Activated T-cell treated with anti-CD3 and anti-CD28 coated beads for 48 hours (primary cell): ENCODE measurements at places on chromosomes 16 and 17.

- DNase-seq, result no peak
Observed at GRCh38 chr16:17342031-17342430, 128.7 kb downstream of the XYLT1 start.

DNA sequence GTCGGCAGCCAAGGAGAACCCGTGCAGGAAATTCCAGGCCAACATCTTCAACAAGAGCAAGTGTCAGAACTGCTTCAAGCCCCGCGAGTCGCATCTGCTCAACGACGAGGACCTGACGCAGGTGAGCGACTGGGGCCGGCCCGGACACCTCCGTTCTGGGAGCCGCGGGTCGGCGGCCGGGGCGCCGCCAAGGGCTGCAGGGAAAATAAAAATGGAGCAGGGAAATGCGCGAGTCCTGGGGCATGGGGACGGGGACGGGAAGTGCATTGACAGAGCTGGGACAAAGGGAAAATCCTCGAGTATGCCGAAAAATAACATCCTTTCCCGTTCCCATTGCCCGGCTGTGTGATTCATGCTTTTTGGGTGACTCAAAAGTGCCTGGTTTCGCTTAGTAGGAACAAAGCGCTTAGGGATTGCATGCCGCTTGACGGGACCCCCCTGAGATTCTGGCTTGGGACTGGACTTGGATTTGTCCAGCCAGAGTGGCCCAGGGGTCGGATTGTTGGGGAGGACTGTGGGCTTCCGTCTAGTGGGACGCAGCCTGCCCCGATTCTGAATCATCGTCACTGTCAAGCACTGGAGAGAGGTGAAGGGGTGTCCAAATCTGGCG is 699 bp downstream of the MPRIP start:
- no peak for DNase-seq

DNA sequence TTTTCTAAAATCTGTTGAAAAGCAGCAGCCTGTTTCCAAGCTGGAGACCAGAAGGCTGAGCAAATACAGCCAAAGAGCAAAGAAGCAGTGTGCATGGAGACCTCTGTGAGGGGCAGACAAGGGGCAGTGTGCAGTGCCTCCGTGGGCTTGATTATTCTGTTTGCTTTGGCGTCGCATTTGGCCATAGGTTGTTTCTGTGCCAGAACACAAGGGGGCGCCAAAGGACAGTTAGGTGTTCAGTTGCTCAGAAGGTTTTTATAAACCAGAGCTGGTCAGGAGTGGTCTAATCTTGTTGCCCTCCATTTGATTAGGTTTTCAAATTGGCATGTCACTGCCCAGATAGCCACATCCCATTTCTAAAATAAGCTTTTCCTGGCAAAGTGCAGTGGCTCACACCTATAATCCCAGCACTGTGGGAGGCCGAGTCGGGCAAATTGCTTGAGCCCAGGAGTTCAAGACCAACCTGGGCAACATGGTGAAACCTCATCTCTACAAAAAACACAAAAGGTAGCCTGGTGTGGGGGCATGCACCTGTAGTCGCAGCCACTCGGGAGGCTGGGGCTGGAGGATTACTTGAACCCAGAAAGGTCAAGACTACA is 10.6 kb downstream of the MYH3 start:
- peak; percentile 60 for DNase-seq

DNA sequence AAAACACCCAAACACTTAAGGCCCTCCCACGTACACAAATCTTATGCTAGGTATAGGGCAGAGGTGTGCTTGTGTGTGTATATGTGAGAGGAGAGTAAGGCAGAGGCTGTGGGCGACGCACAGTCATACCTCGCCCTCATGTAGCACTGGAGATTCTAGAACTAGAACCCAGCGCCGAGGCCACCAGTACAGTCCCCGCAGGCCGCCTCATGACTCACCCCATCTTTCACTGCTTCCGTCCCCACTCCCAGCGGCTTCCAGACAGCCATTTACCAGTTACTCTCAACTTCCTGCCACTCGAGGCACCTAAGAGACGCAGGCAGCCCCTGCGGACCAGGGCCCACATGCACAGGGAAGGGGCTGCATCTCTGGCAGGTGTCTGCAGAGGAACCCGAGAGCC is 23.2 kb upstream of the CYTH1 start:
- peak; percentile 50 for DNase-seq

GRCh38 chr17:6043405-6043804 is 26.8 kb upstream of the WSCD1 start:
- DNase-seq, result no peak

- DNase-seq, result no peak
Observed at GRCh38 chr17:41407226-41407625, 9.8 kb upstream of the KRT31 start.

- DNase-seq, result peak; percentile 90
Observed at GRCh38 chr17:80219013-80219762, 945 bp downstream of the SGSH start.

- no peak for DNase-seq
Observed at GRCh38 chr17:68776451-68776850, 175.3 kb upstream of the FAM20A start.

GRCh38 chr16:87491522-87492290 is 1.1 kb downstream of the ZCCHC14 start:
- peak; percentile 14 for DNase-seq

DNA sequence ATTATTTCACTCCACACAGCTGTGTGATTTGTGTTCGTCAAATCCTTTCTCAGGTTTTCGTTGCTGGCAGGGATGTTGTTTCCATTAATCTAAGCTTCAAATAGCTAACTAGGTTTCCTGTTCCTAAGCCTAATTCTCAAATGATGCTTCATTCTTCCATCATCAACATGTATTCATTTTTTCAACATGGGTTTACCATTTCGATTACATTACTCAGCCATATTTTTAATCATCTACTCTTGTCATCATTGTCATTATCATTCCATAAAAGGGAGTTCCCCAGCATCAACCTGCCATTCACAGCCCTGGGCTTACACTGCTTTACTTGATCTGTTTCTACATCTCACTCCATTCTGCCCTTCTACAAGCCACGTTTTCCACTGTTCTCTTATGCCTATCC is 33.3 kb upstream of the ANKFN1 start:
- no peak for DNase-seq

GRCh38 chr17:13513039-13513405 is 88.7 kb downstream of the HS3ST3A1 start:
- DNase-seq, result no peak

- DNase-seq, result no peak
Observed at GRCh38 chr17:1904273-1905182, 74.7 kb downstream of the RPA1 start.

DNA sequence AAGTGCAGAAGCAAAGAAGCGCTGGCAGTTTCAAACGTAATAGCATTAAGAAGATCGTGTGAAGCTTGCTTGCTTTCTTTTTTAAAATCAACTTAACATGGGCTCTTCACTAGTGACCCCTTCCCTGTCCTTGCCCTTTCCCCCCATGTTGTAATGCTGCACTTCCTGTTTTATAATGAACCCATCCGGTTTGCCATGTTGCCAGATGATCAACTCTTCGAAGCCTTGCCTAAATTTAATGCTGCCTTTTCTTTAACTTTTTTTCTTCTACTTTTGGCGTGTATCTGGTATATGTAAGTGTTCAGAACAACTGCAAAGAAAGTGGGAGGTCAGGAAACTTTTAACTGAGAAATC is 17.4 kb upstream of the RAB11FIP4 start:
- DNase-seq, result no peak

- no peak for DNase-seq
Observed at GRCh38 chr16:67187175-67187890, 2.6 kb downstream of the EXOC3L1 start.

DNA sequence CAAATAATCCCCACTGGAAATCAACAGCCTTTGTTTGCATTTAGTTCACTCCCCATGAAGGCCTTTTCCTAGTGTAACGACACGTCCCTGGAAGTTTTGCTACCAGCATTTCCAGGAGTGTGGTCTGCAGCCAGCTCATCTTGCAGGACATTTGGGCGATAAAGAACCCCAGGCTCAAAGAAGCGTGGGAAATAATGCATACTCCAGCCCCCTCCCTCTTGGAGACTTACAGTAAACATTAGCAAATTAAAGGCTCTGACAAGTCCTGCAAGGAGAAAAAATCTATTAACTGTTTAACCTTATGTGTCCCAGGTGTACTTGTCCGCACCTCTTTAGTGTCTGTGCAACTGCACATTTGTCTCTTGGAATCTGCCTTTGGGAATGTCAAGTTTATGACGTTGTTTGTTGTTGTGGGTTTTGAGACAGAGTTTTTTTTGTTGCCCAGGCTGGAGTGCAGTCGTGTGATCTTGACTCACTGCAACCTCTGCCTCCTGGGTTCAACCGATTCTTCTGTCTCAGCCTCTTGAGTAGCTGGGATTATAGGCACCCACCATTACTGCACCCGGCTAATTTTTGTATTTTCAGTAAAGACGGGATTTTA is 131.1 kb downstream of the ABCC1 start:
- DNase-seq, result no peak

GRCh38 chr17:49343273-49343672 is 18.8 kb downstream of the ZNF652 start:
- DNase-seq, result no peak

- no peak for DNase-seq
Observed at GRCh38 chr17:8941520-8941919, 24.0 kb downstream of the PIK3R5 start.

DNA sequence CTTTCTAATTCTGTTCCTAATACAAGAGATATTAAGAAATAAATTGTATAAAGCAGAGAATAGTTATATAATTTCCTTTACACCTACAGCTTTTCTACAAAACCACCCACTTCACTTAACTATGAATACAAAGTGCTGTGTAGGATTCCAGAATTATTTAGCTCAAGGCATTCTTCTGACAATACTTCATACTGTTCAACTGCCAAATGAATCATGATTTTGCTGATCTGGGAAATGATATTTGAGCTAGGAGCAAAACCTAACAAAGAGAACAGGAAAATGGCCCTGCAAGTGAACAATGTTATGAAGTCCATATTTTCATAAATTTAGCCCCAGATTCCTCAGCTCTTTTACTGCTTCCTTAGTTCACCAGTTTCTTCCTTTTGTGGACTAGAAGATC is 12.9 kb downstream of the BBS2 start:
- no peak for DNase-seq

DNA sequence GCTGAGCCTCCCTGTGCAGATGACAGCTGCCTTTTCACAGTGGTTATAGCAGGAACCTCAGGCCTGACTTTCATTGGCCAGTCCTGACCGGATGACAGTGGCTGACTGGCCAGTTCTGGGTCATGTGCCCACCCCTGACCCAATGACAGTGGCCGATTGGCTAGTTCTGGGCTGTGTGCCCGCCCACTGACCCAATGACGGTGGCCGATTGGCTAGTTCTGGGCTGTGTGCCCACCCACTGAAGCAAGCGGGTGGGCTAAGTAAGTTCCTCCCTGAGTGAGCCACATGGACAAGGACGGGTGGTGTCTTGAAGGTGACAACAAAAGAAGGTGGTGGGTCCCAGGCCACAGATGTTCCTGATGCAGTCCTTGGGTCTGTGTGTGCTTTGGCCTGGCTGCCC is 9.5 kb downstream of the DEF8 start:
- no peak for DNase-seq

DNA sequence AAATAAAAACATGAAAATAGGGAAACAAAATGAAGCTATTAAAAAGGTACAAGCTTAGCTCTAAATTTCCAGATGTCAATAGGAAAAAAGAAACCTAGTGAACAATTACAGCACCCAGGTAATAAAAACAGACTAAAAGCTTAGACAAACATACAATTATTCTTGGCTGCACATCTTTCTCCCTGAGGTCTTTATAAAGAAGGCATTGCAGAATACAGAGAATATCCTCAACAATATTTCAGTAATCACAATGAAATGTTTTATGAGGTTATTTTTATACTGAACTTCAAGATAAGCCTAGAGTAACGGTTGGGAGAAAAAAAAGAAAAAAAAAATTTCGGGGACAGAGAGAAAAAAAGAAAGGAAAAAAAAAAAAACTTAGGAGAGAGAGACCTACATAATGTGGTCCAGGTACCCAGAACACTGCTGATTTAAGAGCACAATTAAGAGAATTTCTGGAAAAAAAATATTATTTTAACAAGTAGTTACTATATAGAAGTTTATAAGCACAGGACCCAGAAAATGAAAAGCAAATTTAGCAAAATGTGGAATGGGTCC is 26.5 kb downstream of the KANSL1 start:
- DNase-seq, result no peak

DNA sequence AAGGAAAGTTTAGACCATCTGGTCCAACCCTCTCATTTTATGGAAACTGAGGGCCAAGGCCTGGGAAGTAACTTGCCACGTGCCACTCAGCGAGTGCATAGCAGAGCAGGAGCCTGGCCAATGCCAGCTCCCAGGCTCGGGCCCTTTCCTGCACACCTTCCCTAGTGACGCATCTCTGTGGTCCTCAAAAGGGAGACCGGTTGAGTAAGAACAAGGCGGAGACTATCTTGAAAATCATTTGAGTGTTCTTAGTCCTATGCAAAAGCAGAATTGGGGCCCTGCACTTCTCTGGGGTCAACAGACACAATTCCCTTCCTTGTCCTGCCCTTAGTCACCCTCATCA is 2.8 kb downstream of the CCL4 start:
- no peak for DNase-seq

DNA sequence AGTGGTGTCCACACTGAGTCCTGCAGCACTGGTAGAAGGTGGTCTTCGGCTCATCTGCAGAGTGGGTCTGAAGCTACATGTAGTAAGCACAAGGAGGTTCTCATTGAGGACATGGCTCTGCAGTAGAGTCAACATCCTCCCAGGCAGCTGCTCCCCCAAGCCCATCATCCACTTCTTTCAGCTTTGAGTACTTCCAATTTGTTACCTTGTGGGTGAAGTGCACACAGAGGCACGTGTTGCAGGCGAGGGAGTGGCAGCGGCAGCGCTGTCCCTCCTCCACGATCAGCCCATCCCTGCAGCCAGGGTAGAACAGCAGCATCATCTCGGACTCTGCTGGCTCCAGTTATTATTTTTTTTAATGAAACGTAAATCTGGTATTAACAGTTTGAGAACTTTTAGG is 1.8 kb upstream of the SSTR2 start:
- no peak for DNase-seq
